T-helper 22 cell (primary cell): ENCODE measurements at places on chromosomes 5 and 9.

- DNase-seq, result no peak
These were observed 182.1 kb downstream of the ARHGAP26 start for GRCh38 chr5:142952229-142952628.

DNA sequence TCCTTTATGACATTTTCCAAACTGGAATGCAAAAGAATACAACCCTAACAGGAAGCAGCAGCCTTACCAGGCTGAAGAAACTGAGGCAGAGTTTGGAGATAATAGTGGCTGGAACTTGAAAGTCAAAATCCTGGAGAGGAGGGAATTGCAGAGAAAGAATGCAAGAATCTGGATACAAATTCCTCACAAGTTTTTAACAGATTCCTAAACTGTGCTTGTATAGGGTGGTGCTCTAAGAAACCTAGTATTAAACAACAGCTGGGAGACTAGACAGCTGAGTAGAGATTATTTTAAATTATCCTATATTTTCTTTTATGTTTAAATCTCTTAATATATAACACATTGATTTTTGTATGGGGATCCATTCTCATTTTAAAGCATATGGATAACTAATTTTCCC lies 30.7 kb downstream of the INVS start:
- no peak for DNase-seq

DNA sequence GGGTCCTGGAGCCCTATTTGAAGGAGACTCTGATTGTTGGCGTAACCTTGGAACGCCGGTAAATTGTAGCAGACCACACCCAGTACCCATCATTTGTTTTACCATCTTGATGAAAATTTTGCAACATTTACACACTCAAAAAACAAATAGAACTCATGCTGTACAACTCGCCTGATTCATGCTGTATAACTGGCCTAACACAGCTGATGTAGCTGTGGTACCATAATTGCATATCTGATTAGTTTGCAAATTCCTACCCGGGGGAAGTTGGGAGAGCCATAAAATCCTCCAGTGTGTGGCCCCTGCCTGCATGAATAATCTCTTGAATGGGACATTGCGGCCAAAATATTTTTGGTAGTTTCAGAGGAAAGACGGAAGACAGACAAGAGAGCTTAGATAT lies 9.7 kb downstream of the NIPAL4 start:
- DNase-seq, result no peak

GRCh38 chr9:96874947-96875460 lies 20.7 kb upstream of the ZNF782 start:
- peak; percentile 11 for DNase-seq

DNA sequence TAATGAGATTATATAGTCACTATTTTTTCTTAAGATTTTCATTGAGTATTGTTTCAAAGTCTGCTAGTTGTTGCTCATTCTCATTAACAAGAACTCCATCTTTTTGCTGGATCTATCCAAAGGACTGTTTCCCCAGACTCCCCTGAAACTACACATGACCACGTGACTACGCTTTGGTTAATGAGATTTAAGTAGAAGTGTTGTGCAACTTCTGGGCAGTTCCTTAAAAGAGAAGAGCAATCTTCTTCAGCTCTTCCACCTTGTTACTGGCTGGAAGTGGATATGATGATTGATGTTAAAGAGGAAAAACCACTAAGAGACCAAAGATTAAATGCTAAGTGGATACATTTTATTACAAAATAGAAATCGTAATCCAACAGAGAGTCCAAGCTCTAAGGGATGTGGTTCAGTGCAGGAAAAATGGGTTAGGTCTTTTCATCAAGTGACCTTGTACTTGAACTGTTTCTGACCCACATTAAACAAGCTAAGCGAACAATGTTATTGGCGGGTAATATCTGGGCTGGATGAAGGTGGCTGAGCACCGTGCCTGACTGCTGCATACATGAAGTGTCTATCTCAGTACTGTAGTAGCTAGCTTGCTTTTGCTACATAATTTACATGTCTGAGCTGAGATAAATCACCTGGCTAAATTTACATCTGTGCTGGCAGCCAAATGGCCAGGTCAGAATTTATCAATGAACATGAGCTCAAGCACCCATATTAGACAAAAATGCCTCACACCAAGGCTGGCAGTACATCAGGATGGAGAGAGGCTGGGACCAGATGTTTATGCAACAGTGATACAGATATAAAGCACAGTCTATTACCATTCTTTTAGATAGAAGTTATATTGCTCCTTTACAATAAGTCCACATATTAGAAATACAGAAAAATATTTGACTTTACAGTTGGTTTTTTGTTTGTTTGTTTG lies 7.5 kb upstream of the CTNNAL1 start:
- no peak for DNase-seq

DNA sequence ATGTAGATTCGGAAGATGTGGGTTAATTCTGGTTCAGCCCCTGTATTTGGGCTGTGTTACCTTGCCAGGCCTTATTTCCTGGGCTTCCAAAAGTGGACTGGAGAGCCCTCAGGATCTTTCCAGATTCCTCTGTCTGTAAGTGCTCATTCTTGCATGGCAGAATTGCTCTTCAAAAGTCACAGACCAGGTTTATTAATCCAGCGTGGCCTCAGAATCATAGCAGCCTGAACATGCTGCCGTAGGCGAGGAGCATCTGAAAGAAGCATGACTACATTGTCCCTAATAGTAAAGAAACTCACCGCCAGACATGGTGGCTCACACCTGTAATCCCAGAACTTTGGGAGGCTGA lies 307.8 kb downstream of the GADD45G start:
- DNase-seq, result no peak

DNA sequence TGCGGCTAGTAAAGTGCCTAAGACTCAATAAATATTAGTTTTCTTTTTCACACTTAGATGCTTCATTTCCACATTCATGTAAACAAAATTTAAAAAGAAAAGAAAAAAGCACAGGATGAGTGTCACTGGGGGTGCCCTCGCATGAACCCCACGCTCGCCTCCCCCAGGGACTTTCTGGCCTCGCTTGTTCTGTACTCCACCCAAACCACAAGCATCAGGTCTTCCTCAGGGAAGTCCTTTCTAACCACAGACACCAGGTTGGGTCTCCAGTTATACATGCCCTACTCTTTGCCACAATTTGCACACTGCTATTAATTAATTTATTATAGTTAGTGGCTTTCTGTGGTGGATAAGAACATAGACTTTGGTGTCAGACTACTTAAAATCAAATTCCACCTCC lies 92.4 kb downstream of the RORB start:
- DNase-seq, result no peak

GRCh38 chr5:169694091-169694625 lies 57.1 kb downstream of the DOCK2 start:
- no peak for DNase-seq

- DNase-seq, result no peak
These were observed 192.7 kb downstream of the GNA14 start for GRCh38 chr9:77455312-77455927.

DNA sequence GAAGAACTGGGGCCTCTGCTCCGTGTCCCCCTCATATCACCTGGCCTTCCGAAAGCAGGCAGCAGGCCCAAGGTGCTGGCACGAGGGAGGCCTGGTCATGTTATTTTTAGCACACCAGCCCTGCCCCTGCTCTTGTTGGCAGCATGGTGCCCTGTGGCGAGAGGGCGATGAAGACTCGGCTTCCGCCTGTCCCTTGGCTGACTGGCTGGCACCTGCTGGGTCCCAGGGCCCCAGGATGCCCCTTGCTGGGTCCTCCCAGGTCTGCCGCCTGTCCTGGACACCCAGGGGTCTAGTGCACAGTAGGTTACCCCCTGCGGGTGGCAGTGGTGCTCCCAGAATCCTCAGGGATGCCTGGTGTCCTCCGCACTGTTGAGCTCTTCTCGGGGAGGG lies 77.0 kb downstream of the RXRA start:
- DNase-seq, result no peak

DNA sequence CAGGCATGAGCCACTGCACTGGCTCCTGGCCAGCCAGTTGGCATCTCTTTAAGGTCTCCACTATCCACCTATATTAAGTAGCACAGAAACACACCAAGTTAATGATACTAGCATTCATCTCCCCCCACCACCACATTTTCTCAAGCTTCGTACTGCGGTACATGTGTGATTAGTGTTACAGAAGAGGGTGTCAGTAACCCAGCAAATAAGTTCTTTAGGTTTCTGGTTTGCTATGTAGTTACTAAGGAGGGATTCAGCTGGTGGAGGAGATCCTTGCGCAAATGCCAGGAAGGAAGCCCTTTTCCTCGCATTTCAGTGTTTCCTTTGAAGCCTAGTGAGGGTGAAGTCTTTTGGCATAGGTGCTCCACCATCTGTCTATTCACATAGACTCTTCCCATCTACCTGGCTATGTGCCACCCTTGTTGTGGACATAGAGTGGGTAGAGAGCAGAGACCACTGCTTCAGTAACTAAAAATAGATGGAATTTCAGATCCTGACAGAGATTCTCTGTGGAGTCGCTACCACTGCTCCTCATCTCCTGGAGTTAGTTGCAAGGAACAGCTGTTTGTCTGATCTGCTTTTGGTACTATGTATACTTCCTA lies 16.7 kb downstream of the UBE2D2 start:
- DNase-seq, result no peak

DNA sequence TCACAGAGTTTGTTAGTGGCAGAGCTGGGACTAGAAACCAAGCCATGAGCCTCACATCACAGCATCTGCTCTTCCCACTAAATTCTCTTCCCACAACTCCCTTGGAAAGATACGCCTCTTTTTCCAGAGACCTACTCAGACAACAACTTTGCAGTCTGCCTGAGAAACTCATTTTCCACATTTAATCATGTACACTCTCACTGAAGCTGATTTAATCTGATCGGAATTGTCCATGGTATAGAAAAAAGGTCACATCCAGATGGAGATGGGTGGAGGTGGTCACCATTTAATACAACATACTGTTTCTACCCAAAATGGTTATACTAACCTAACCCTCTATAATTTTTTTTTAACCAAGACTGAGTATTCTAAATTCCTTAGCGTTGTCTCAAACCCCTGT lies 366.2 kb downstream of the ENC1 start:
- no peak for DNase-seq

DNA sequence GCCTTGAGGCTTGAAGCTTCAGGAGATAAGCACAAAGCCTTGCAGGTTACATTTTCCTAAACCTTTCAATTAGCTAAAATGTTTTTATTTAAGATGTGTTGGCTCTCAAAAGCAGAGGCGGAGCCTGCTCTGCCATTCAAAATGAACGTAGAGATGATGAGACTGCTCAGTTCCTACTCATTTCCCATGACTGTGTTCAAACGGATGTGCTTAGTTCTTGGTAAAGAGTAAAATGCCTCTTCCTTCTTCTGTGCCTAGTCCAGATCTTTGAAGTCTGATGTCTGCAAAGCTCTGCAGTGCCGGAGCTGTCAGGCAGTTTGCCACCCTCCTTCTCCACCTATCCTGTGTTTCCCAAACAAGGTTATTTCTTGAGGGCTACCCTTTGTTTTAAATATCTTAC lies 46.3 kb upstream of the ADAMTSL1 start:
- no peak for DNase-seq

DNA sequence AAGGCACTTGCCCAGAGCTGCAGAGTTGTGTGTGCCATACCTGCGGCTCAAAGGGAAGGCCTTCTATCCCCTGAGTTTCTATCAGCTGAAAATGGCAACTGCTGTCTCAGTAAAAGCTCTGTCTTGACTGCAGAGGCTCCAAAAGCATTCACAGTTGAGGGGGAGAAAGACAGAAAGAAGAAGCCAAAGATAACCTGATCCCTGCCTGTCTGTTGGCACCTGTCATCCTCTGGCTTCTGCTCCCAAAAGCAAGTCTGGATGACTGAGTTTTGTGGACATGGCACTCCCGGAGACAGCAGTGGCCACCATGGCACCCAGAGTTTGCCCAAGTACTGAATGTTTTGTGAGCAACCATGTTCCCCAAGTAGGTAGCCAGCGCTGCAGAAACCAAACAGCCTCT lies 176.6 kb downstream of the NR3C1 start:
- no peak for DNase-seq
